ENCODE measurements at places on chromosomes 2 and 18.

- no peak for DNase-seq
Measured at GRCh38 chr2:108594982-108595464, 60.8 kb downstream of the LIMS1 start.

DNA sequence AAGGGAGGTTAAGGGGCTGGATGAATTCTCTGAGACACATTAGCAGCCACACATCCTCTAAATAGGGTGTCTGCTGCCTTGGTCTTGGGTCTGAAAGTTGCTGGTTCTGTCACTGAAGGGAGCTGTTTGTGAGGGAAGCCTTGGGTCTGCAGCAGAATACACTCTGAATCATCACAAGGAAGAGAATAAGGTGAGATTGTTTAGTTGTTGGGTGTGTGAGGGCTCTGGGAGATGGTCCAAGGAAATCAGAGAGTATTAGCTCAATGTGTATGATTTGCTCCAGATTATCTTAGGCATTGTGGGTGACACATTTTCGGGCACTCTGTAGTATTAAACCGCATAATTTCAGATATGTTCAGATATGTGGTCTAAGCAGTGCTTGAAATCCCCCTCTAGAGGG, 548.5 kb downstream of the SLC4A3 start:
- DNase-seq, result no peak

GRCh38 chr2:219684721-219685689, 57.6 kb downstream of the SLC4A3 start:
- DNase-seq, result peak; percentile 74

- no peak for DNase-seq
Measured at GRCh38 chr2:104766683-104767082, 87.2 kb upstream of the POU3F3 start.

DNA sequence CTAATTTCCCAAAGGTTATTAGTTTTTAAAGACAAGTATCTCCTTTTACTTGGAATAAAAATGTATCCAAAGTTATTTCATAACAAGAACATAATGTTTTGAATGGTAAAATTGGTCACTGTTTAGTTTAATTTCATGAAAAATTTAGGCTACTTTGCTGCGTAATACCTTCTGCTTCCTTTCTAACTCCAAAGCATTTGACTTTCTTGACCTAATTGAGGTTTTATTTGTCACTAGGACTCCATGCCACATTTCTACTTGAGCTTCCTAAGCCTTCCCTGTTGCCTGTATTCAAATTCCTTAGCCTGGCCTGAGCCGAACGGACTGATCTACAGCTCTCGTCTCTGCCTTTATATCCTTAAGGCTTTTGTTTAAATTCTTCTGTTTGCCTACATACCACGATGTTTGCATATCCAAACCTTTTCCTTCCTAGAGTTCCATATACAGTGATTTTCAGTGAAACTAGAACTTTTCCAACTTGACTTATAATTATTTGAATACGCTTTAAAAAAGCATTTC, 25.1 kb downstream of the ARMC9 start:
- no peak for DNase-seq

GRCh38 chr2:136137982-136138381, 20.0 kb upstream of the CXCR4 start:
- peak; percentile 46 for DNase-seq

- DNase-seq, result no peak
Measured at GRCh38 chr2:16750175-16750924, 84.7 kb upstream of the CYRIA start.

- DNase-seq, result no peak
Measured at GRCh38 chr2:15273452-15273851, 287.7 kb downstream of the NBAS start.

DNA sequence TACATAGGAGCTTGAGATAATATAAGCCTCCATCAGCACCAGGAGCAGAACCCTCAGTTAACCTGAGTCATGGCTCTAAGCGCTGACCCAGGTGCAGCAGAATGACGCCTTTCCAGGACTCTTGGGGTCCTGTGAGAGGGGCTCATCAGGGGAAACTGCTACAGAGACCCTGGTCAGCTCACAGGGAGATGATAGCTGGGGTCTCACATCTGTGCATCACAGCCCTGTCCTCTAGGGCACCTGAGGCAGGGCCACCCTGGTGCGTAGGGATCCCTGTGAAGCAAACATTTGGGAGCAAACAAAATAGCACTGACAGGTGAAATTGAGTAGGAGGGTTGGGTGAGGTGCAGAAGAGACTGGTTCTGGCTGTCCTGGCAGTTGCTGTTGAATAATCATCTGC, 219.2 kb downstream of the SH3RF3 start:
- DNase-seq, result no peak

- no peak for DNase-seq
Measured at GRCh38 chr18:49514577-49514976, 27.5 kb upstream of the C18orf32 start.

- no peak for DNase-seq
Measured at GRCh38 chr2:202378001-202378400, 1.9 kb downstream of the BMPR2 start.

GRCh38 chr2:4840791-4841190, 851.4 kb upstream of the SOX11 start:
- no peak for DNase-seq

DNA sequence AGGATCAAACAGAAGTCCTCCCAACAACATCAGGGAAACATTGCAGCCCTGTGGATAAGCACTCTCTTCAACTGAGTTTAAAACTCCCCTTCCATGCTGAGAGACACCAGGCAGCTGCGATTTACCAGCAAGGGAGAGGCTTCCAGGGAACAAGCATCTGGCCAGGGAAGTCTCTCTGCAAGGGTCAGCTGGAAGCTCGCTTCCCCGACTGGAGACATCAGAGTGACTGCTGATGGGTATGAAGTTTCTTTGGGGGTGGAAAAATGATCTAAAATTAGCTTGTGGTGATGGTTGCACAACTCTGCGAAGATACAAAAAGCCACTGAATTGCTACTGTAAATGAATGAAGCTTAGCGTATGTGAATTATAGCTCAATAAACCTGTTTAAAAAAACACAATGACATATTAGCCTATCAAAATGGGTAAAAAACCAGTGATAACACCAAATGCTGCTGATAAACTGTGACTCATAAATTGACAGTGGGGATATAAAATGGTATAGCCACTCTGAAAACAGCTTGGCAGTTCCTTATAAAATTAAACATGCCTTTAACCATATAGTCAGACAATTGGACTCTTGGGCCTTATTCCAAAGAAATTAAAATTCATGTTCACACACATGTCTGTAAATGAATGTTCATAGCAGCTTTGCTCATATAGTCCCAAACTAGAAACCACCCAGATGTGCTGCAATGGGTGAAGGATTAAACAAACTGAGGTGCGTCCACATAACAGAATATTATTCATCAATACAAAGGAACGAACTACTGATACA, 1082.0 kb downstream of the SOCS6 start:
- no peak for DNase-seq

- DNase-seq, result no peak
Measured at GRCh38 chr2:5696404-5696944, 4.3 kb downstream of the SOX11 start.

GRCh38 chr2:54512663-54513362, 56.7 kb downstream of the SPTBN1 start:
- DNase-seq, result no peak

Measured in mucosa of gallbladder (tissue), 1 donor.